Tongue (tissue), 3 donors: ENCODE measurements at places on chromosomes 4 and X.

GRCh38 chr4:114827651-114828050 lies 229.0 kb downstream of the UGT8 start:
- DNase-seq = no peak

GRCh38 chr4:124163401-124163800 lies 549.1 kb downstream of the ANKRD50 start:
- DNase-seq = no peak

DNA sequence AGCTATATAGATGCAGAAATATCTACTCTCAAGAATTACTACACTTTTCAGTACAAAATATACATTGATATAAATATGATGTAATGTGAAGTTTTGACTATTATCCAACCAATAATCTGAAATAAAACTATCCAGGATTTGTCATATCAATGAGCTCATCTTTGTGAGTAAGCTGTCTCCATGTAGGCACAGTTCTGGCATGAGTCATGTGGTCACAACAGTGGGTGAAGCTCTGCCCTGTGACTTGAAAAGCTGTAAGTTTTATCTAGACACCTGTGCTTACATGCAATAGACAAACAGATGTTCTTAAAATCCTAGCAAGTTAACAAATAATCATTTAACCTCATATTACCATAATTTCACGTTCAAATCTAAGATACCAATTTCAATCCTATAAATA lies 192.7 kb downstream of the GABRG1 start:
- DNase-seq = no peak

GRCh38 chr4:6582889-6583490 lies 8.0 kb downstream of the MAN2B2 start:
- DNase-seq = no peak

DNA sequence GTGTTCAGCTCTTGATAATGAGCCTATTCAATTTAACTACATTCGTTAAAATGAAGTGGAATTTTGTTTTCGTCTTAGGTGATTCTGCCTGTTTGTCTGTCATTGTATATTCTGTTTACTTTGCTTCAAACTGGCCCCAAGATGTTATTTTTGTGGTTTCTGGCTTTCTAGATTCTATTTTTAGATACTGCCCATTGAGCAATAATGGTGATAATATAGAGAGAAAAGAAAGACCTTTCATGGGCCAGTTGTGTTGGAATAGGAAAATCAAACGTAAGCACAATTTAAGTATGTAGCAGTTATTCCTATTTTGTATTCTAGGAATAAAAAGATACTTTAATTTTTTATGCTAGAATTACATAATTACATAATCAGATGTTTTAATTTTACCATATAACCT lies 4.0 kb downstream of the CDKN2AIP start:
- no peak for DNase-seq
